Cardiac ventricle fibroblast (primary cell): ENCODE measurements at places on chromosomes 1 and 21. TPM values are rescaled to one million over a fixed set of nuclear protein-coding genes. Genes with fewer than 3 reads are reported as not detected.

Gene KCNJ9
- not detected in 2 replicates for total RNA-seq

Gene FCRL2
- total RNA-seq = not detected in 2 replicates

Gene PODN
- total RNA-seq = 59.5 and 60.4 TPM in 2 replicates

Gene TNFRSF9
- 0.93 TPM in 1 of 2 replicates, not detected in the other for total RNA-seq

Gene ERG
- 1.1 and 1.3 TPM in 2 replicates for total RNA-seq

Gene TENT5C
- 0.39 and 0.62 TPM in 2 replicates for total RNA-seq

Gene DNAI4
- 1.8 and 3.7 TPM in 2 replicates for total RNA-seq

Gene ADAMTS5
- 8.4 and 8.7 TPM in 2 replicates for total RNA-seq

Gene LMOD1
- 5.3 and 5.7 TPM in 2 replicates for total RNA-seq

Gene MPZ
- 0.44 and 0.50 TPM in 2 replicates for total RNA-seq

Gene C4BPA
- total RNA-seq = not detected in 2 replicates

Gene ILDR2
- total RNA-seq = 0.05 TPM in 1 of 2 replicates, not detected in the other
